ENCODE measurements at places on chromosomes 2 and 18.

- DNase-seq = no peak
Observed at GRCh38 chr2:155310589-155310988, 612.1 kb downstream of the KCNJ3 start.

DNA sequence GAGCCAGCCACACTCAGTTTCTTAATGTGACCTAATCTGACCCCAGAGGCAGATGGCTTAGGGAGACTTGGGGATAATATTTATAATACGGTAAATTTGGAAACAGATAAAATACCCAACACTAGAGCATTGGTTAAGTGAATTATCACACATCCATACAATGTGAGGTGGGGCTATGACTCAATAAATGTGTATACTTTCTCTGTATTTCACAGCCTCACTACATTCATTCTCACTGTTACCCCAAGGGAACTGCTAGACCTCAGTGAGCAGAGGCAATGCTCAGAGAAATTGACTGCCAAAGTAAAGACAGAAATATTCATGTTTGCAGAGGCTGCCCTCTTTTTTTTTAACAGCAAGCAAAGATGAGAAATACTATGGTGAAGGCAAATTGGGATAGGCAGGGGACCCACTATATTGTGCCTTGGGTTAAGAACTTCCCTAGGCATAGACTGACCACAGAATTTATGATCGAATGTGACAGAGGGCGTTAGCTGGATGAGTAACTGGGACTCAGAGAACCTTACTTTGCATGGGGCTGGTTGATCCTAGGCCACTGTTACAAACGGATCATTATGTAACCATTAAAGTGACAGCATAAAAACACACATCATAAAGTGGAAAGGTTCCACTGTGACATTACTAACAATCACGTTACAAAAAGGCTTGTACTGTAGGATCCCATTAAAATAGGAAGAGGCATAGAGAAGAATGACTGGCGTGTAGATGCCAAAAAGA lies 246.0 kb upstream of the LYPD1 start:
- no peak for DNase-seq

- no peak for DNase-seq
Observed at GRCh38 chr2:240400371-240401161, 34.9 kb upstream of the GPC1 start.

GRCh38 chr2:67918471-67918870 lies 144.3 kb downstream of the C1D start:
- DNase-seq = no peak

DNA sequence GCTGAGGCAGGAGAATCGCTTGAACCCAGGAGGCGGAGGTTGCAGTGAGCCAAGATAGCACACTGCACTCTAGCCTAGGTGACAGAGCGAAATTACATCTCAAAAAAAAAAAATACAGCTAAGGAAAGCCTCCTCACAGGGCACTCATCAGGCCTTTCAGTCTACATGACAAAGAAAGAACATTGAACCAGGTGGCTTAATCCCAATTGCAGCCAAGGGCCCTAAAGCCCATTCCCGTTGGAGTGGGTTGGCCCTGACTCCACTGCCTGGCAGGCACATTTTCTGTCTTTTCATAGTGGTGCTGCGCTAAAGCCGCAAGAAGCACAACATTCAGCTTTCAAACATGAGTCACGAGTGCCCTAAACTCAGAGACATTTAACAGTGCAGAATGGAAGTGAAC lies 372.5 kb downstream of the RNF144A start:
- no peak for DNase-seq

DNA sequence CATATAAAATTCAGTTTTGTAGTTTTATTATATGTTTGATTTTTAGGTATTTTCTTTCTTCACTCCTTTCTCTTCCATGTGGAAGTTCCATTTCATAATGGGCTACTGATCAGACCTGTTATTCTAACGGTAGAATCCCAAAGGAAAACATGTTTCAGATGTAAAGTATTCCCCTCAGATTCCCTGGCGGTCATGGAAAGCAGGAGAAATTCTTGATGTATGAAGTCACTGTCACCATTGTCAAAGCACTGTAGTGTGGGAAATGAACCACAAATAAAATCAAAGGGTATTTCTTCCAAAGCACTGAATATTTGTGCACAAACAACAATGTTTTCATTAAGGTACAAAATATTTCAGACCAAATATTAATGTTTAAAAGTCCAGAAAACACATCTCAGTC lies 237.3 kb upstream of the KLHL14 start:
- DNase-seq = peak; percentile 9

GRCh38 chr2:42567806-42568400 lies 529 bp upstream of the MTA3 start:
- no peak for DNase-seq

DNA sequence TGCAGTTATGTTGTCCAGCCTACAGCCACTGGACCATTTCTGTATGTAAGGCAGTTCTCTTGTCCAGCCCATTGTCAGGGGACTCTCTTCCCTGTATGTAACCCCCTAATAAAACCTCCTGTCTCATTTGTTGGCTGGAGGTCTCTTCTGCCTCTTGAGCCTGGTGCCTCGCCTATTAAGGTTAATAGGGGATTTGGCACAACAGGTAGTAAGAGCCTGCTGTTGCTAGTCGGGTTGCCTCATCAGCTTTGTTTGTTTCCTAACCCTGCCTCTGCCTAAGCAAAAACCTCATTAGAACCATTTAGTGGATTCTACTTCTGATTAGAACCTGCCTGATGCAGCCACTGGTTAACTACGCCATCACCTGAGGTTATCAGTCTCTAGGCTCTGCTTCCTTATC lies 62.2 kb upstream of the STPG4 start:
- no peak for DNase-seq

All from amniotic stem cell (primary cell).